Activated CD4-positive, alpha-beta T cell treated with anti-CD3 and anti-CD28 coated beads, Interleukin-2, amount 10 ng/mL, durations not matched to agents 7 days and 5 days (primary cell): ENCODE measurements at places on chromosomes 6 and 20.

- H3K4me3 ChIP-seq, result no peak overlapping the region
- no peaks in the 10 kb centered on the region for H3K36me3 ChIP-seq
- DNase-seq, result no peak
- peaks cover 6% of the 10 kb centered on the region for H3K4me1 ChIP-seq
Measured at GRCh38 chr20:49529470-49529869, 38.5 kb downstream of the PTGIS start.

GRCh38 chr20:8362457-8362856, 230.4 kb downstream of the PLCB1 start:
- no peaks in the 10 kb centered on the region for H3K27me3 ChIP-seq
- H3K4me3 ChIP-seq, result no peak overlapping the region
- H3K27ac ChIP-seq, result no peak overlapping the region
- no peaks in the 10 kb centered on the region for H3K4me1 ChIP-seq

GRCh38 chr20:32534661-32535240, 50.4 kb downstream of the NOL4L start:
- H3K27me3 ChIP-seq, result no peaks in the 10 kb centered on the region
- peak overlapping the region; percentile 97 for H3K27ac ChIP-seq

DNA sequence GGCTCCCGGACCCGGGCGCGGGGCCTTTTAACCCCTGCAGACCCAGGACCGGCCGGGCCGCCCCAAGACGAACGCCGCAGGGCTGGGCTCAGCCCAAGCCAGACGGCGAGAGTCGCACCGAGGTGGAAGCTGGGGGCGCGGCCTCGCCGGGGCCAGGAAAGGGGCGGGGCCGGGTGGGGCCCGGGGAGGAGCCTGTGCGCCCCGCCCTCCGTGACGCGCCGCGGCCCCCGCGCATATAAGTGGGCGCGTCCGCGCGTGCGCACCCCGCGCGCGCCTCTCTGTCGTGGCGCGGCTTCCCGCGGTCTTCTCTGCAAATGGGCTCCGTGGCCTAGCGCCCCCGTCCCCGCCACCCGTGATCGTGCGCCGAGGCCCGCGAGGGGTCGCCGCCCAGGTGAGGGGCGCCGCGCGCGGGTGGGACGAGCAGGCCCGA, at the start of gene PPDPF:
Gene PPDPF, plus strand, starts transcription at position 262 of the 430 bp plus-strand sequence. CDS start 544 bp downstream, outside the sequence.
- DNase-seq, result peak; percentile 84
- peaks cover 3% of the 10 kb centered on the region for H3K27me3 ChIP-seq
- peak within 1 kb of the TSS; percentile 90 for H3K27ac ChIP-seq

- peaks cover 6% of the 10 kb centered on the region for H3K27me3 ChIP-seq
- DNase-seq, result no peak
- no peaks in the 10 kb centered on the region for H3K4me1 ChIP-seq
- H3K4me3 ChIP-seq, result no peak overlapping the region
- no peak overlapping the region for H3K27ac ChIP-seq
- H3K36me3 ChIP-seq, result no peaks in the 10 kb centered on the region
Measured at GRCh38 chr6:18562726-18563125, 175.6 kb downstream of the RNF144B start.

- no peak overlapping the region for H3K27ac ChIP-seq
- DNase-seq, result no peak
- H3K36me3 ChIP-seq, result no peaks in the 10 kb centered on the region
Measured at GRCh38 chr6:147195510-147195909, 8.7 kb upstream of the STXBP5 start.

DNA sequence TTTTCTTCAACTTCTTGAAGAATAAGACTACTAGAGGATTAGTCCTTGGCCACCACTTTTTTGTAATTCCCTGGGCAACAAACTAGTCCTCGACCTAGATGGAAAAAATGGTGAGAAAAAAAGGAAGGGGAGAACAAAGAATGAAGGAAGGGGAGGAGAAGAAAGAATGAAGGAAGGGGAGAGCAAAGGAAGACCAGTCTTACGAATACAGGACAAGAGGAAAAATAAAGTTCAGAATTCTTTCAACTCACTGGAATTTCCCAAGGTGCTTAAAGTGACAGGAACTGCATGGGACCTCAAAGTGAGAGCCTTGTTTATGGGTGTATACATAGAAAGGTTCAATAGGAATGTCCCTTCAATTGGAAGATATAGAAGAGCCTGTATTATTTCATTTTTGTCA, 509.3 kb upstream of the JARID2 start:
- peaks cover 82% of the 10 kb centered on the region for H3K4me1 ChIP-seq
- H3K27me3 ChIP-seq, result no peaks in the 10 kb centered on the region
- no peak for DNase-seq
- no peak overlapping the region for H3K4me3 ChIP-seq

DNA sequence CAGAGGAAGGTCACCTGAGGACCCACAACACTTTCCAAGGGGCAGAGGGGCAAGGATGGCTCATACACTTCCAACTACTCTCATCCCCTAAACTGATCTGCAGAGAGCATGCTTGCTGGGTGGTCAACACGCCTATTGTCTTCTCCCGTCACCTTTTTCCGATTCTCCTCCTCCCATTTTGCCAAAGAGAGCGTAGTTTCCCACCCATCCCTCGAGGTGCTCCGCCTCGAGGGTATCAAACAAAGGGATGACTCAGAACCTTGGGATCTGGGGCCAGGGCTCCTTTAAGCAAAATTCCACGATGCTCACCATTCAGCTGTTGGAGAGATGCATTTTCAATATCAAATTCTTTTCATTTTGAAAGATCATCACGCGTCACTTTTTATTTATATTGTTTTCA, 507.5 kb upstream of the SULF2 start:
- no peak overlapping the region for H3K27ac ChIP-seq
- no peak overlapping the region for H3K4me3 ChIP-seq
- no peaks in the 10 kb centered on the region for H3K4me1 ChIP-seq
- no peak for DNase-seq

DNA sequence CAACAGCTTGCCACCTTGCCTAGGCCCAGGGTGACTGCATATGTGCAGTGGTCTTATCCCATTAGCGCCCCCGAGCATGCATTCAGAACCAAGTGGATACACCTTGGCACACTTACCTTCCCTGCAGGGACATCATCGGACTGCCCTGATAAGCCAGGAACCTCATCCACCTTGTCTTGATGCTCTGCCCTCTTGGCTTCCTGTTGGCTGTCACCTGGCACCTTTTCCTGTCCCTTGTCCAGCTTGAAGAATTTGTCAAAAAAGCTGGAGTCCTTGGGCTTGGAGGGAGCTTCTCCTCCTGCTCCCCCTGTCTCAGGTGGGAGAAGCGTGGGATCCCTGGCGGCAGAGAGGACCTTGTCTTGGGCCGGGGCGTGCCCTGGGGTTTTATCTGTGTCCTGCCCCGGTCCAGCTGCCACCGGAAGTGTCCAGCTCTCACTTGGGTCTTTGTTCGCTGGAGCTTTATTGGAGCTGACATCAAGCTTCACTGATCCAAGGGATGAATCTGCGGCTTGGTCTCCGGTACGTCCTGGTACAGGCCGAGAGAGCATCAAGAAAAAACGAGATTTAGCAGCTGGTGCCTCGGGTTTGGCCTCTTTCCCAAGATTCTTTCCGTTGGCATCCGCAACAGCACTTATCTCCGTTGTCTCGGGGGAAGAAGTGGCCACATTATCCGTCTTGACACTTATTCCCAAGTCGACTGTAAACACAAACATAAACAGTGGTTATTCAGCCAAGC, 42.0 kb downstream of the BCAS1 start:
- no peak for DNase-seq
- H3K36me3 ChIP-seq, result no peaks in the 10 kb centered on the region
- H3K4me1 ChIP-seq, result no peaks in the 10 kb centered on the region
- no peak overlapping the region for H3K27ac ChIP-seq

DNA sequence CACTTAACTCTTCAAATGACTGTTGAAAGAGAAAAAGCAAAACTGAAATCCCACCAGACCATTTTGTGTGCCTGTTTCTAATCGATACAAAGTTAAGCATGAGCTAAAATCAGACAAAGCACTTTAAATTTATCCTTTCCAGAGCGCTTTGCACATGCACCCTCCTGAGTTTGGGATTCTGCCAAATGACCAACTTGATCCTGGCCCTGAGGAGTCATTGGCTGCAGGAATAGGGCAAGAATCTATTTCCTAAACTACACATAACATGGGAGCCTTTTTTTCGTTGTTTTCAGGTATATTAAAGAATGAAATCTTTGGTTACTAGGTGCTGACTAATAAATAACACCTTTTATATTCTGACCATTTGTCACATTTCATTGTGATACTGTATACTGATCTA, 23.8 kb upstream of the MTHFD1L start:
- H3K36me3 ChIP-seq, result no peaks in the 10 kb centered on the region
- no peak overlapping the region for H3K4me3 ChIP-seq
- H3K4me1 ChIP-seq, result no peaks in the 10 kb centered on the region
- peaks cover 6% of the 10 kb centered on the region for H3K27me3 ChIP-seq
- no peak for DNase-seq
